ENCODE measurements at places on chromosomes 3 and 15.

DNA sequence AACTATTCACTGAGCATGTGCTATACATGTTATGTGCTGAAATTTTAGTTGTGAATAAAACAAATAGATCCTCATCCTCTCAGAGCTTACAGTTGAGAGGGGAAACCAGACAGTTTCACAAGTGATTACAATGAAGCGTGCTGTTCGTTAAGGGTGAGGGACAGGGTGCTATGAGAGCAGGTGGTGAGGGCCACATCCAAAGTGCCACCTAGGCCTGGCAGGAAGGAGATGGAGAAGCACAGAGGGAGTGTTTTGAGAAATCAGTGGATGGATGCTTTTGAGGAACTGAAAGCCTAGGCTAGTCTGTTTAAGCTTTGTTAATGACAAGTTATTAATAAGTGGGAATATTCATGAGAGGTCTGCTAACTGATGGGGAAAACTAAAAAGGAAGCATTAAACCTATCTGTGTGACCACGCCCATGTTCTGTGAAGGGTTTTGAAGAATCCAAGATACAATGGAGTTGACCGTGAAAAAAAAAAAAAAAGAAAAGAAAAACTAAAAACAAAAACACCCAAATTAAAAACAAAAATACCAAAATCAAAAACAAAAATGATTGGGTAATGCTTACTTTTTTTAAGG, 7.3 kb downstream of the MCTP2 start:
- no peak for ATAC-seq

GRCh38 chr3:6079011-6079410, 781.9 kb upstream of the GRM7 start:
- no peak for ATAC-seq

- ATAC-seq = no peak
Measured at GRCh38 chr3:1087066-1087560, 5.7 kb upstream of the CNTN6 start.

DNA sequence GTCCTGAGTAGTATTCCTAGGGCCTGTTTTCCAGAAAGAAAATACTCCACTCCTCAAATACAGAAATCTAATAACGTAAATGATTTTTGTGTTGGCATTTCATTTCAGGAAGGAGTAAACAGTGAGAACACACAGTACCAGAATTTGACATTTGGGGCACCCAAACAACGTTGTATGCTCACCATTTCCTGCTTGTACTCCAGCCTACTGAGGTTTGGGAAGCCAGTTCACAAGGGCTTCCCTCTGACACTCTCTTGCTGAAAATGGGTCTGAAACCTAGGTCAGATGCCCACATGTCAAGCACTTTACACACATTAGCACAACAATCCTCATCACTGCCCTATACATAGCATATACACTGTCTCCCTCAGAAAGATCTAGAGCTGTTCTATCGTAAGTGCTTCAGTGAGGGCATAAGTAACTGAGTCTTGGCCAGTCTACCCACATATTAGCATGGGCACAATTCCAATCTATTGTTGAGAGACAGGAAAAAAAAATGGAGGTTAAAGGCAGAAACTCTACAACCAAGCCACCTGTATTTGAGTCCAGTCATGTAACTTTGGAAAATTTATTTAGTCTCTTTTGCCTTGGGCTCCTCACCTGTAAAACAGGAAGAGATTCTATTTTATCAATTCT, 43.5 kb upstream of the RSL24D1 start:
- ATAC-seq = no peak

DNA sequence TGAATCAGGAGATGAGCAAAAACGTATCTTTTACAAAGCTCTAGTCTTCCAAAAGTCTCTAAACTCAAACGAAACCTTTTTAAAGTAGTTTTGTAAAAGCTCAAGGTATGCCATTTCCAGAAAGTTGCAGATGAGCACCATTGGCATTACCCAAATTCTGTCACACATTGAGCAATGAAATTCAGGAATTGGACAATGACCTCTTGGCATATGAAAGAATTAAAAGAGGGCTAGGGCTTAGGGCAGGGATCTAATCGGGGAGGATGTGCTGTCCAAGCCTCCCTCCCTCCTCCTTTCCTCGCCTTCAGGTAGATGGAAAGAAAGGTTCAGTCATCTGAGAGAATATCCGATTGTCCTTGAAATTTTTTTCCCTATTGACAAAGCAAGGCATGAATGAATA, 133.1 kb upstream of the CPNE4 start:
- no peak for ATAC-seq

- no peak for ATAC-seq
Measured at GRCh38 chr15:83200589-83200988, 7.0 kb downstream of the HDGFL3 start.

GRCh38 chr3:32882603-32883025, 64.8 kb downstream of the TRIM71 start:
- no peak for ATAC-seq

- no peak for ATAC-seq
Measured at GRCh38 chr15:97140216-97140615, 809.7 kb downstream of the NR2F2 start.

GRCh38 chr3:46996689-46997452, 17.4 kb downstream of the NBEAL2 start:
- ATAC-seq = no peak

DNA sequence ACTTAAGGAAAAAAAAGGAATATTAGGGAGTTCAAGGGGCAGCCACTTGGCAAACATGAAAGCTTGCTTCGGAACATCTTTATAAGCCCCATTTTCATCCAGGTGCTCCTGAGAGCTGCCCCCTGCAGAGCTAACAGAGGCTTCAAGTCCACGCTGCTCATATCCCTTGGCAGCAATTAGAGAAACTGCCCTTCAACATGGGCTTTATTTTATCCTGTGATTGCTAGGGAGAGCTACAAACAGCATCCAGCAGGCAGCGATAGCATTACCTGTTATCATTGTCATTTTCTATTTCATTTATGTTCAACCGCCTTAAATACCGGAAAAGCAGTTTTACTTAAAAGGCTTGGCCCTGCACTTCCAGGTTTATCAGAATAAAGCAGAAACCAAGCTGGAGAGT, 68.4 kb upstream of the MCTP2 start:
- no peak for ATAC-seq

- peak; percentile 33 for ATAC-seq
Measured at GRCh38 chr3:16511681-16512434, 1.6 kb downstream of the RFTN1 start.

DNA sequence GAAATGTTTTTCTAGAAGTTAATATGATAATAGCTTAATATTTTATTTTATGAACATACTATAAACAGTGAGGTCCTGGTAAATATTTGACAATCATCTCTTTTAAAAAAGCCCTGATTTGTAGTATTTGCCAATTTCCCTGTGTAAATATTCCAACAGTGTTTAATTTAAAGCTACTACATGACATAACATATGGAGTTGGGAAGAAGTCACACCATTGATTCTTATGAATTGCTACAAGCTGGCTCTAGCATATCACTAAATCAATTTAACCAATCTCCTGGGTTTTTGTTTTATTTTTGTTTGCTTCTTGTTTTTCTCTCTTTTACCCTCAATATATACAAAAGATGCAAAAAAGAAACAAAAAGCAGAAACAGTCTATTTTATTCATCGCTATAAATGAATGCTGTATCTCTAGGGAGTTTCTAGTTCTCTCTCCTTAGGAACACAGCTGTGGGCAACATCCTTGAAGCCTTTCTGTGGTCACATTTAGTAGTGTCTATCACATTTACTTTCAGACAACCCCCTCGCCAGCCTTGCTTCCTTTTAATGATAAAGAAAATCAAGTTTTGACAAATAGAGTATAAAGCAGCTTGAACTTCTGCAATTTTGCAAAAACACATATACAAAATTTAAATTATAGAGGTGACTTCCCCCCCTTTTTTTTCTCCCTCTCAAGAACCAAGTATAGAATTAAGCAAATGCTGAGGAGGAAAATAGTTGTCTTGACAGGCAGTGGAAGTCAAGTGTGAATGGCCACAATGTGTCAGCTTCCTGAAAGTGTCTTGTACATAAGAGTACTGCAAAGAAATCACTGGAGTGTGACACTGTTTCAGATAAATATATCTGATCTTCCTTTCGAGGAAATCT, 21.4 kb downstream of the CCR1 start:
- ATAC-seq = peak; percentile 67

GRCh38 chr3:50503504-50504342, at the start of gene CACNA2D2:
CACNA2D2 (minus strand) TSS chr3:50503634; CDS start chr3:50503423, 211 bp downstream.
- peak; percentile 67 for ATAC-seq

- ATAC-seq = no peak
Measured at GRCh38 chr3:48502728-48503168, 1.2 kb downstream of the SHISA5 start.

GRCh38 chr15:90757461-90757860, 40.3 kb downstream of the BLM start:
- ATAC-seq = no peak

DNA sequence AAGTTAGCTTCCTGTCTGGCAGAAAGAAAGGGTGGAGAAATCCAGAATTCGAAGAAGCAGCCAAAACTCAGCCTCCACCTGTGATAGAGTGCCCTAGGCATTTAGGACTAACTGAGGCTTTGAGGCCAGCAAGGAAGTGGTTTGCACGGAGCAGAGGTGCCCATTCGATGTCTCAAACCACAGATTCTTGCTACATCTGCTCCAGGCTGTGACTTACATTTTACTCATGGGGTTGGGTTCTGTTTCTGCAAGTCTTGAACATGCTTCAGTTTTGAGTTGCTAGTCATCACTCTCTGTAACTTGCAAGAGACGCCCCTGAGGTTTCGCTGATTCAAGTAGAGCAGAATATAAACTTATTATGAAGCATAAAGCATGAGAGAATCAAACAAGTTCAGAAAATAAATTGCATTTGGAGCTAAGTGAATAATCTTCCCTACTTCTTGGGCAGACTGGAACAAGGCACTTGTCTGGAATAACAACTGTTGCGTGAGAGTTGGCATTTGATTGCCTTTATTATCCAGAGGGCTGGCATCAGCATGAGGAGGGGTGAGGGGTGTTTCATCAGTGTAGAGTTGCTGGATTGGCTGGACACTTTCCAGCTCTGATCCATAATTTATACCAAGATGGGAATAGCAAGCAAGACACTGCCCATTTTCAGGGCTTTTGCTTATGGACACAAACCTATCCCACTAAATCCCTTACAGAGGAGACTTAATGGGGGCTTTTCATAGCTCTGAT, 256.5 kb downstream of the AGBL1 start:
- ATAC-seq = peak; percentile 97

DNA sequence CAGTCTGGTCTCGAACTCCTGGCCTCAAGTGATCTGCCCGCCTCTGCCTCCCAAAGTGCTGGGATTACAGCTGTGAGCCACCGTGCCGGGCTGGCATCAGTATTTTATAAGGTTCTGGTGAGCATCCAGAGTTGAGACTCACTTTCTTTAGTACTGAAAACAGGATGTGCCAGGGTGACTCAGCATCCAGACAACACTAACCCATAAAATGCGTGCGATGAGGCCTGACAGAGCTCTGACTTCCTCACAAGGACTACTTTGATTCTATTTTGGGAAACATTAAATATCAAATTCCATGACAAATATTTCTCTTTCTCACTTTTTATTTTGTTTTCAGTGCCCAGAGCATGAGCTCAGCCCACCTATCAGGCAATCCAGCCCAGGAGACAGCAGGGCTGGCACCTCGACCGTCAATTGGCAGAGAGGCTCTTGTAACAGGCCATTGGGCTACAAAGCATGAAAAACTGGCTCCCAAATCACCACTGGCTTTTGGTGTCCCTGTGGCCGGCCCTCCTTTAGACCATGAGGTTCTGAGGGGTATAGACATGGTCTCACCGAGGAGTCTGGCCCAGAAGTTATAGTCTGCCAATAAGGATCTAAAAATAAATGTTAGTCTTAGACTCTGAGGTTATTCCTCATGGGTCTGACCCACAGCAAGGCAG, 75.0 kb downstream of the FEM1B start:
- ATAC-seq = peak; percentile 65

DNA sequence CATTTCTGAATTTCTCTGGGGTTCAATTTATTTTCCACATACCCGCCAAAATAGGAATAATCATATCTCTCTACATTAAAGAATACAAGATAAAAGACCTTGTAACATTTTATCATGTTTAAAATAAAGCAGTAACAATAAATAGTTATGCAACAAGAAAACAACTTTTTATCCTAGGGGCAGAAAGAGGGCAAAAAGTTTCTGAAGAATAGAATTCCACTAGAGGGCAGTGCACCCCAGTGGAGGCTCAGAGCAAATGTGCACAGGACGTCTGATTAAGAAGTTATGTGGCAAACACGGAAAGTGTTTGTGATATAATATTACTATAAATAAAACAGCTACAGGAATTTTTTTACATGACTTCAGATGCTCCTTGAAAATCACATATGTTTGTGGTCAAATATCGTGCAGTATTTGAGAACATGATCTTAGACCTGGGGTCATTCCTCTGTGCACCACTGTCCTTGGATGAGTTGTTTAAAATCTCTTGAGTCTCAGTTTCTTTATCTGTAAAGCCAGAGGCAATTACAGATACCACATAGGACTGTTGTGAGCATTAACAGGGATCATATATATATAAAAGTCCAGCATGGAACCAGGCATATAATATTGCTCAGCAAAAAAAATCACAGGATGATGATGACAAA, 13.2 kb upstream of the PIK3R4 start:
- ATAC-seq = peak; percentile 59

GRCh38 chr15:29854413-29854812, 32.1 kb upstream of the TJP1 start:
- ATAC-seq = no peak

GRCh38 chr3:14336749-14337598, 65.4 kb upstream of the SLC6A6 start:
- ATAC-seq = peak; percentile 15

DNA sequence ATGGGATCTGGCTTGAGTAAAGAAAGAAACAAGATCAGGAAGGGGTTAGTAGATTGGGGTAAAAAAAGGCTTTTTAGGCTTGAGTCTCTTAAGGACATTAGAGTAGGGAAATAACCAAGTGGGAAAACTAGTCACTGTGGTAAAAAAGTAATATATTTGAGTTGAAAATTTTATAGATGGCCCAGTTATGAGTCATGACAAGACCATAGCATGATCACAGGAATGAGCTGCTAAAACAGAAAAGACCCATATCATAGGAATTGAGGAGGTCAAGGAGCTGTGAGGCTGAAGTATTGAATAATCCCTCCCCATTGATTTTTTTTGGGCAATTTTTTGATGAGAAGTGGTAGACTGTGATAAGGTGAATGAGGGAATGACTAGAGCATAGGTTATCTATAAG, 69.2 kb upstream of the TBC1D5 start:
- no peak for ATAC-seq

DNA sequence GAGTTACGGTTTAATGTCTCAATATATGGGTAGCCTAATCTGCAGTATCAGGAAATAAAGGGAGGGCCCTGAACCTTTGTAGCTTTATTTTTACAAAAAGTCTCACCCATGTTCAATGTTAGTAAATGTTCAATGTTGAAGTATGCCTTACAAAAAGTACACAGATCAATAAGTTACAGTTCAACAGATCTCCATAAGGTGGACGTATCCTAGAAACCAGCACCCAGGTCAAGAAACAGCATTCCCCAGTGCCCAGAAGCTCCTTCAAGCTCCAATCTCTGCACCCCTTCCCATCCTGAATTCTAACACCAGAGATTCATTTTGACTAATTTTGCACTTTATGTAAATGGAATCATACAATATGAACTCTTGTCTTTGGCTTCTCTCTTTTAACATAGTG, 31.3 kb downstream of the COLQ start:
- no peak for ATAC-seq
